HEK293T (cell line): ENCODE measurements at places on chromosomes 3 and 15.

- no peak for DNase-seq
These were observed 478.9 kb downstream of the CNTN4 start for GRCh38 chr3:2577571-2577970.

DNA sequence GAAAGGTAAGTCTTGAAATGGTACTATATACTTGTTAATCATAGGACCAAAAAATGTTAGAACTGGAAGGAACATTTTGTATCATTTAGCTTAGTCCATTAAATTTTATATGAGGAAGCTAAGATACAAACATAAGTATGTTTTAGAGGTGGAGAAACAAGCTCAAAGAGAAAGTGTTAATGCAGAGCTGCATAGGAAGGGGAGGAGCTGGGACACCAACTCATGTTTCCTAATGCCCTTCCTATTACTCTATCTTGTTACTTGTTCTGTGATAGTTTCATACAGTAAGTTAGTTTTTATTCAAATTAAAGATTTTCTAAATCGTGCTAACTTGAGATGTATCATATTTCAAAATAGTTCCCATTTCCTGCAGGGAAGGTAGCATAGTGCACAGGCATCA, 7.4 kb downstream of the SLC35A5 start:
- DNase-seq = no peak

DNA sequence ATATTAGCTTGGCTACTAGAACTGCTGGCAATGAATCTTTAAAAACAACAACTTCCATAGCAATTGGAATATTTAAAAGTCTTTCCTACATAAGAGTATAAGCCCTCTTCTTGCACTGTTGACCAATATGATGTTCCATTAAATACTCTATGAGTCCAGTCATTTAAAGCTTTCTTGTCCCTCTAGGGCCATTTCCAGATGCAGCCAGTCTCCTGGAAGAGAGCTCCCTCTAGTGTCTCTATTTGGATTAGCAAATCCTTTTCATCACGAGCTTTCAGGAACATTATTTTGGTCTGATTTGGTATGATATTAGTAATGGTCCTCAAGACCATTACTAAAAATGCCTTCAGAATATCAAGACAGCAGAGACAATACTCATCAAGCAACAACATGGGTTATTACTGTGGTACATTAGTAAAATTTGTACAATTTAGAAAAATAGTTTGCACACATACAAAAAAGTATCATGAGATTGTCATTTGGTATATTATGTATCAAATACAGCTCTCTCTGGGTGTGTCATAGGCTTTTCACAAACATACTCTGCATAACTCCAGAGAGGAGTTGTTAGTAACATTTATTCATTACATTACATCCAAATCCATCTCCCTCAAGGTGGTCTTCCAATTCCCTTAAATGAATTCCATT, 101.3 kb downstream of the DPH6 start:
- peak; percentile 19 for DNase-seq

- peak; percentile 49 for DNase-seq
These were observed at the start of gene PPM1L for GRCh38 chr3:160755776-160756304. Gene PPM1L (plus strand): TSS chr3:160756231.

DNA sequence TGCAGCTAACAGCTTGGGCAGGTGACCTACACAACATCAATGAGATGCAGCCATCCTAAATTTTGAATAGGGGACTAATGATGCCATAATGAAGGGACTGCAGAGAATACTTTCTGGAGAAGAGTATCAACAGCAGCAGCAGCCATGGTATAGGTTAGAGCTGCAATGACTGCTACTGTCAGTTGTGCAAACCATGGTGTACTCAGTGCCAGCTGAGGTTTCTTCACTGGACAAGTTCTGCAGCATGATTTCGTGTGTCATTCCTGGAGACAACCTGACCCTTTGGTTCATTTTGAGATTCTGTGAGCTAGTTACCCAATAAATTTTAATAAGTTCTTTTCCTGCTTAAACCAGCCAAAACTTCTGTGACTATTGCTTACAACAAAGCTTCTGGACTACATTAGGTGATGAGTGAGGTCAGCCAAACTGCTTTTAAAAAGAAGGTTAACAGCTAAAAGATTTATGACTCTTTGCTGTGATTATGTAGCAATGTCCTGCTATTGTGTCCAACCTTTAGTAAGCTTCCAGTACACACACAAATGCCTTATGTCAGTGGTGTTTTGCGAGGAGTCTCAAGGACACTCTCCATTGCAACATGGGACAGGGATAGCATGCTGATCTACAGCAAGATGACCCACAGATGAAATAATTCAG, 4.8 kb upstream of the DAZL start:
- no peak for DNase-seq

DNA sequence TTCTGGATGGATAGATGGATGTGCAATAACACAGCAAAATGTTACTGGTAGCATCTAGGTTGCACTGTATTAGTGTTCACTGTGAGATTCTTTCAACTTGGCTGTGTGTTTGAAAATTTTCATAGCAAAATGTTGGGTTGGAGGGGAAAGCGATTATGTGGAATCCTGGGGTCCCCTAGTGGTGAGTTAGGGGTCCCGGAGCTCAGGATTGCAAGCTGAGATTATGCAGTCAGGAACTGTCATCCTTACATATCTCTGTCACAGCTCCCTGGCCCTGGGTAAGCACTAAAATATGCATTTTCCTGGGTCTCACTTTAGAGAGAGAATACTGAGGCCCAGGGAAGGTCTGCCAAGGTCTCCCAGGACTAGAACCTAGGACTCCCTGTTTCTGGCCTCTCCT, 77.2 kb downstream of the CEMIP start:
- no peak for DNase-seq

DNA sequence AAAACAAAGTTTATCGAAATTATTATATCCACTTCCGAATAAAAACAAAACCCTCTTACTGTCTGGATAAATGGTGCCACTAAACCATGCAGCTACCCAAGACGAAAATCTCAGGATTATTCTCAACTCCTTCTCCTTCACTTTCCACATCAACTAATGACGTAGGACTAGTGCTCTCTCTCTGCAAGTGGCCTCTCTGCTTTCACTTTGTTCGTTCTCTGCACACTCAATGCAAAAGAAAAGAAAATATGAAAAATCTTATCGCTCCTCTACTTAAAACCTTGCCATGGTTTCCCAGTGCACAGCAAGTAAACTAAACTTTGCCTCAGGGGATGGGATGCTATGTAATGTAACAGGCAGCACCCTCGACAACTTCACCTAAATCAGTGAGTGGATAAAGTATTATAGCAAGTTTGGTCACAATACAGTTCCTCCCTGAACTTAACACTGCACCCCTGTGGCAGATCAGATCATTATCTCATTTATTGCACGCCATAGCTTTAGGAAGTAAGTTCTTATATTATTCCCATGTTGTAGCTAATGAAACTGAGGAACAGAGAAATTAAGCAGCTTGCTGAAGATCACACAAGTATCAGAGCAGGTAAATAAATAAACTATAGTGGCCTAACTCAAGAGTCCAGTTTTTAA, 262.7 kb upstream of the GADL1 start:
- no peak for DNase-seq

GRCh38 chr15:69826819-69827175, 270.9 kb downstream of the TLE3 start:
- DNase-seq = no peak

- no peak for DNase-seq
These were observed 49.9 kb downstream of the RPLP1 start for GRCh38 chr15:69502470-69503045.

DNA sequence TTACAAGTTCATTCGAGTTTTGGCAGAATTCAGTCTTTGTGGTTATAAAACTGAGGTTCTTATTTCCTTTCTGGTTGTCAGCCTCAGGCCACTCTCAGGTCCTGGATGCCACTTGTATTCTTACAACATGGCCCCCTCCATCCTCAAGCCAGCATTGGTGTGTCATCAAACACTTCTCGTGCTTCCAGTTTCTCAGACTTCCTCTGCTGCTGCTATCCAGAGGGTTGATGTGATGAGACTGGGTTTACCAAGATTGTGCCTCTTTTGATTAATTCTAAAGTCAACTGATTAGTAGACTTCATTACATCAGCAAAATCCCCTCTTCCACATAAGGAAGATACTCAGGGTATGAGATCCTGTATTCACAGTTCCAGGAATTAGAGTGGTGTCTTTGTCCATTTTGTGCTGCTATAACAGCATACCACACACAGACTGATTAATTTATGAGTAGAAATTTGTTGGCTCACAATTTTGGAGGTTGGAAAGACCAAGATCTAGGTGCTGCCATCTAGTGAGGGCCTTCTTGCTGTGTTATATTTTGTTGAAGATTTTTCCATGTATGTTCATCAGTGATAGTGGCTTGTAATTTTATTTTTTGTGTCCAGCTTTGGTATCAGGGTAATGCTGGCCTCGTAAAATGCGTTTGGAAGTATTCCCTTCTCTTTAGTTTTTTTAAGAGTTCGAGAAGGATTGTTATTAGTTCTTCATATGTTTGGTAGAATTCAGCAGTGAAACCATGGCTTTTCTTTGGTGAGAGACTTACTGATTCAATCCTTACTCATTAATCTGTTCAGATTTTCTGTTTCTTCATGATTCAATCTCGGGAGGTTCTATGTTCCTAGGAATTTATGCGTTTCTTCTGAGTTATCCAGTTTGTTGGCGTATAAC, 11.1 kb downstream of the LRCH3 start:
- no peak for DNase-seq

DNA sequence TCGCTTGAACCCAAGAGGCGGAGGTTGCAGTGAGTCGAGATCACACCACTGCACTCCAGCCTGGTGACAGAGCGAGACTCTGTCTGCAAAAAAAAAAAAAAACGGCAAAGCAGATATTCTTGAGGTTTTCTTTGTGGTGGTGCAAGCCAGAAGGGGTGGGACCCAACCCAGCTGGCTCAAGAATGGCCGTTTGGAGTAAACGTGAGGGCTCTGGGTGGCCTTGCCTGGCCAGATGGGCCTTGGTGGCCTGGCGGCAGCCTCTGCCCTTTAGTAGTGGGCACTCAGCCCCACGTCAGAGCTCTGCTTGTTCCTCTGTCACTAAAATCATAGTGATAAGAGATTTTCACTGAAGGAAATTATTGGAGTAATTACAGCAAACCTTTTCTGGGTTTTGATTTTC, 50.5 kb downstream of the ATP1B3 start:
- no peak for DNase-seq

- DNase-seq = no peak
These were observed 109.0 kb downstream of the OSBPL10 start for GRCh38 chr3:31871939-31872507.

GRCh38 chr3:127986803-127987202, 65.4 kb upstream of the SEC61A1 start:
- no peak for DNase-seq

DNA sequence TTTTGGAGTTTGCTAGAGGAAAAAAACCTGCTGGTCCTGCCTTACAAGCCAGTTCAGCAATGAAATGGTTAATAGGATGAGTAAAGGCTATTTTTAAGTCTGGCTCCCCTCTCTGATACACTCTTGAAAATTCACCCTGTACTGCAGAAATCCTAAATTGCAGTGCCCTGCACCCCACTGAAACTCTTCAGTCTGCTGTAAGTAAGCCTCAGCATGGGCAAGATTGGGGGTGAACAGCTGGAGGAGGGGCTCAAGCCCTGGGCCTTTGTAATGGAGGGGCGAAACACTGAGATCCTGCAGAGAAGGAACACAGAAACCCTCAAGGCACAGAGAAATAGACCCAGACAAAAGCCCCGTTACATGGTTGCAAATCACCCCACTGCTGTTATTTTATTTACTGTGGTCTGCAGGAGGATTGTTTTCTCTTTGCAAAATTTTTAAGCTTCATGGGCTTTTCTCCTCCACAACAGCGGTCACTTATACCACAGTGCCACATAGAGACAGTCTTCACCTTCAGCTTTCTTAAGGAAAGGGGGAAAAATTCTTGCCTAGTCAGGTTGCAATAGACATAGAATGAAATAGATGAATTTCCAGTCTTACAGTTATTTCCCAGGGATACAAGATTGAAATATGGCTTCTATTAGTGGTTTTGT, 45.0 kb downstream of the SOX2 start:
- no peak for DNase-seq

DNA sequence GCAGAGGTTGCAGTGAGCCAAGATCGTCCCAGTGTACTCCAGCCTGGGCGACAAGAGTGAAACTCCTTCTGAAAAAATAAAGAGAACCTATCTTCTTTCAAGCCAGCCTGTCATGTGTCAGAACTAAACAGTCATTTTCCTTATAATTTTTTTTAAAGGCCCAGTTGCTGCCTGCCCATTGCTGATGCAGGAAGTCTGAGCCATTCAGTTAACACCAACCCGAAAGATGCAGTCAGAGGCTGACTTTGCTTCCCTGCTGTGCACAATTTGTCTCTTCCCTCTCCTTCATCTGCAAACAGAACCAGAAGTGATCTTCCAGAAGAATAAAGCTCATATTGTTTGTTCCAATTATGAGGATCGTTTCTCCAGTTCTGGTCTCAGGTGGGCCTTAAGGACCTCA, 220.6 kb downstream of the SLCO3A1 start:
- no peak for DNase-seq

DNA sequence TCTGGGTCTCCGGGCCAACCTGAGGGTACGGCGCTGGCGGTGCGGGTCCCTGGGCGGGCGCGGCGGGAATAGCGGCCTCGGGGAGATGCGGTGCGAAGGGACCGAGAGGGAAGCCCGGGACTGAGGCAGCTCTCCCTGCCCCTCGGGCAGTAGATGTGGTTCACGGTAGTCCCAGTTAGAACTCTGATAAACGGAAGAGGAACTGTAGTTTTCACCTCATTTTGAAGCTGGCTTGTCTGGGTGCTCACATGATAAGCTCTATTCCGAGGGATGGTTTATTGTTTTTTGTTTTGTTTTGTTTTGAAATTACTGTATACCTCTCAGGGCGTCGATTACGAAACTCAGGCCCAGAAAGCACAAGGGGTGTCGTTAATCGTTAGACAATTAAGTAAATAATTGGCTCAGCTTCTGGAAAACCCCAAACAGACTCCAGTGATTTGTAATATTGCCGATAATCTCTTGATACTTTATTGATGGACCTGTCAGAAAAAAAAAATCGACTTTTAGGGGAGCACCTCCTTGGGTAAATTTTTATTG, 413 bp downstream of the NUSAP1 start:
- peak; percentile 30 for DNase-seq

DNA sequence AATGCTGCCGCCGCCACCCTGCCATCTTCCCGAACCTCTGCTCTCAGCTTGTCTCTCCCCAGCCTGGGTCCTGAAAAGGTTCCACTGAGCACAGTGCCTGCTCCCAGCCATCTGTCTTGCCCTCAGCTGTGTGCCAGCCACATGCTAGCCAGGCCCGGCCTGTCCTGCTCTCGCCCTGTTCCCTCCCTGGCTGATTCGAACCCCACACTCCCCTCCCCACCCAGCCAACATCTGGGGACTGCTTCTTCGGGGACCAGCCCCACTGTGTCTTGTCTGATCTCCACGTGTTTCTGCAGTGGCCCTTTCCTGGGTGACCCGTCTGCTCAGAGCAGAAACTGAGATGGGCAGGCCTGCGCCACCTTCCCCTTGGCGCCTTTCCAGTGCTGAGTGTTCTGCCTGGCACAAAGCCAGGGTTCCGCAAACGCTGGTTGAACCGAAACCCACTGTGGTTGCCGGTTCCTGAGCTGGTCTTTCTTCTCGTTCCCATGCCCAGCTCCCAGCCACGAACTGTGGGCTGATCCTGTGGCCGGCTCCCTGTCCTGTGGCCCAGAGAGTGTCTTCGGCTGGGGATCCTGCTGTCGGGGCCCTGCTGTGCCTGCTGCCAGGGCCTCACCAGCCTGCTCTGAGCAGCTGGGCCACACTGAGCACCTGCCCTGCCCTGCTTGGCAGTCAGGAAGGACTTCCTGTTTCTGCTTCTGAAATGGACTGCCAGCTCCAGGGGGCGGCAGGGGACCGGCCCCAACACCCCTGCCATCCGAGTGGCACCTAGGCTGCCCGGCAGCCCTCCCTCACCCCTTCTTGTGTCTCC, 62.7 kb upstream of the KLF13 start:
- DNase-seq = no peak

- DNase-seq = no peak
These were observed 151.4 kb downstream of the MEIS2 start for GRCh38 chr15:36948982-36949381.

GRCh38 chr3:122033023-122033422, 11.0 kb upstream of the ILDR1 start:
- DNase-seq = no peak
